ENCODE measurements at places on chromosomes 6 and 20. TPM values are rescaled to one million over a fixed set of nuclear protein-coding genes. Genes with fewer than 3 reads are reported as not detected.

DNA sequence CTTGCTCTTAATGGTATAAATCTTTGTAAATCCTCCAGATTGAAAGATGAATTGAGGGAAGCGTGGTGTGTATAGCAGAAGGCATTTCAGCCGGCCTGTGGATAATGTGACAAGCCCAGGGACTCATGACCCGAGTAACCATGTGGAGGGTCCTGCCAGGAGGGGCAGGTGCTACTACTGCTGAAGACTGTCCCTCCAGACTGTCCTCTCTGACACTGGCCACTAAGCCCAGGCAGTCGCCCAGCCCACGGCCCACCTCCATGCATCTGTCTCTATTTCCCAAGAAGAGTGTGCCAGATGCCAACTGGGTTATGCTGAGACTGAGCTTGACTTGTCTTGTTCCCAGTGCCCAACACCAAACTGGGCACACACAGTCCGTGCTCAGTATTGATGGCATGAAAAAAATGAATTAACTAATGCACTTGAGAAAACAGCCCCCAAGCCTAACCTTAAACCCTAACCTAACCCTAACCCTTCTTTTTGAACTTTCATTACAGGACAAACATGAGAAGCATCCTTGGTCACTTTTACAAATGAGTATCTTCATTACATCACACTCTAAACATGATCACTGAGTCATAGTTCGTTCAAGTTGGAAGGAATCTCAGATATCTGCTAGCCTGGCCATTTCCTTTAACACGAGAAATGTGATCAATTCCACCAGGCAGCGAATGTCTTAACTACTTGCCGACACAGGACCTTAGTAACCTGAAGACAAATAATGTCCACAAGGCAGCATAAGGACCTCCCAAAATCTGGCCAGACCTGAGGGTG lies 182.2 kb upstream of the RREB1 start:
- H3K27me3 ChIP-seq: no peaks in the 10 kb centered on the region
- DNase-seq: no peak
- H3K4me3 ChIP-seq: no peak overlapping the region
- no peak overlapping the region for H3K27ac ChIP-seq
- H3K36me3 ChIP-seq: no peaks in the 10 kb centered on the region
- no peaks in the 10 kb centered on the region for H3K4me1 ChIP-seq

Gene SRMS
- not detected for total RNA-seq

GRCh38 chr6:128139519-128139918 lies 238.7 kb upstream of the THEMIS start:
- no peak overlapping the region for H3K27ac ChIP-seq
- no peak for DNase-seq
- no peak overlapping the region for H3K4me3 ChIP-seq
- H3K27me3 ChIP-seq: no peaks in the 10 kb centered on the region
- no peaks in the 10 kb centered on the region for H3K4me1 ChIP-seq

DNA sequence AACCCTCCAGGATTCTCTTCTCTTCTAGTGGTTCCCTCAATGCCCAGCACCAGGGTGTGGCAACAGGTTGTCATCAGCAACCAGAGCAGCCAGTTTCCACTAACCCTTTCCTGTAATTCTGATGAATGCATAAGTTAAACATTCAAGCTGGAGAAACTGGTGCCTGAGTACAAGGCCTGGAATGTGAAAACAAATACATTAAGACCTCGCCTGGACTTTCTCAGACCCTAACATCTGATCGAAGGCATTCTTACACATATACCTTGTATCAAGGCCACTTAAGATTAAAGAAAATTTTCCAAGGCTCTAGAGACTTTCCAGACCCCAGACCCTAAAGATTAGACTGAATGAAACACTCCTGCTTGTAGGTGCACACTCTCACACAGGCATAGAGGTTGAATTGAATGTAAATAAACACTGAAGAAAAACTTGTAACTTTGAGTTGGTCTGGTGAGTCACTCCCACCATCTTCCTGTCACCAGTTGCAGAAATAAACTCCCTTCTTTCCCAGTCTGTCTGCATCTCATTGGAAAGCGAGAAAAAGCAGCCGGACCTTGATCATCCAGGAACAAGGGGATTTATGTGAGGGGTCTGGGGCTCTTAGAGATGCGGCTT lies 9.0 kb downstream of the LRP11 start:
- DNase-seq: no peak
- H3K36me3 ChIP-seq: no peaks in the 10 kb centered on the region
- no peak overlapping the region for H3K4me3 ChIP-seq
- H3K27ac ChIP-seq: no peak overlapping the region
- no peaks in the 10 kb centered on the region for H3K27me3 ChIP-seq

Gene BMP5
- not detected for total RNA-seq

DNA sequence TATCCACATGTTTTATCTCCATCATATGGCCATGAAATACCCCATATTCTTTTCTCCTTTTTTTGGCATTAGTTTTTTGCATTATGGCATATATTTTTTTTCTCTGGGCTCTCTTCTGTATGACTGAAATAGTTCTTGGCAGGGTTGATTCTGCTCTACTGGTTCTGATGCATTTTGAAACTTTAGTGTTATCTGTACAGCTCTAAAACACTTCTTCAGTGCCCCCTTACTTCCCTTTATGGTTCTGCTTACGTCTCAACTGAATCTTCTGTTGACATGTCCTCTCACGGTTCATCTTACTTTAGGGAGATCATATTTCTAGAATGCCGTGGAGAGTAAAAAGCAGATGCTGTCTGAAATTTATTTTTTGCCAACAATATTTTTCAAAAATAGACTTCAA lies 23.2 kb upstream of the TXNDC5 start:
- no peak for DNase-seq
- no peaks in the 10 kb centered on the region for H3K36me3 ChIP-seq
- H3K27ac ChIP-seq: no peak overlapping the region
- H3K4me3 ChIP-seq: no peak overlapping the region
- no peaks in the 10 kb centered on the region for H3K4me1 ChIP-seq

Gene HLA-DQA2
- total RNA-seq: not detected

DNA sequence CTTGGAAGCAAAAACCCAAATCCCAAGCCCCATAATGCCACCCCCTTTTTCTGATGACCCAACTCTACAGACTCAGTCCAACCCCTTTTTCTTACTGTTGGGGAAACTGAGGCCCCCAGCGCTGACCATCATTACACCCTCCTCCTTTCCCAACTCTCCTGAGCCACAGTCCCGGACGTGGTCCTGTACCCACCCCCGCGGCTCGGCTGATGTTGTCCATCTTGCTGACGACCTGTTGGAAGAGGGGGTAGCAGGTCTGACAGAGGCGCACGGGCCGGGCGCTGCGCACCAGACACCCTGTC lies 533 bp downstream of the OSTM1 start:
- H3K4me1 ChIP-seq: peaks cover 30% of the 10 kb centered on the region
- no peak for DNase-seq
- no peaks in the 10 kb centered on the region for H3K36me3 ChIP-seq

Gene AVP
- total RNA-seq: not detected

DNA sequence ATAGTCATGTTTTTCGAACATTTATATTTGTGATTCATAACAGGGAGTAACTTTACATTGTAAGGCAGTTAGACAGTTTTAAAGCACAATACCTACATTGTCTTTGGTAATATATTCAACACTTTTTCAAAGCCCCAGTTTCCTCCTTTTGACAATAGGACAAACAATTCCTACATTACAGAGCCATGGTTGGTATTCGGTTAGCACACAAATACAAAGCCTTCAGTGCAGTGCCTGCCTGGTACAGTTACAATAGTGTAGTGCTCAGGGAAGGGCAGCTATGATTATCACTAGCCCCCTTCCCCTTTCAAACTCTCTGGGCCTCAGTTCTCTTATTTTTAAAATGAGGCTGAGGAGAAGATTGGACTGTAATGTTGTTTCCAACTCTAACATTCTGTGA lies 207.8 kb downstream of the TPBG start:
- no peaks in the 10 kb centered on the region for H3K27me3 ChIP-seq
- H3K27ac ChIP-seq: no peak overlapping the region
- H3K4me3 ChIP-seq: no peak overlapping the region
- no peak for DNase-seq

DNA sequence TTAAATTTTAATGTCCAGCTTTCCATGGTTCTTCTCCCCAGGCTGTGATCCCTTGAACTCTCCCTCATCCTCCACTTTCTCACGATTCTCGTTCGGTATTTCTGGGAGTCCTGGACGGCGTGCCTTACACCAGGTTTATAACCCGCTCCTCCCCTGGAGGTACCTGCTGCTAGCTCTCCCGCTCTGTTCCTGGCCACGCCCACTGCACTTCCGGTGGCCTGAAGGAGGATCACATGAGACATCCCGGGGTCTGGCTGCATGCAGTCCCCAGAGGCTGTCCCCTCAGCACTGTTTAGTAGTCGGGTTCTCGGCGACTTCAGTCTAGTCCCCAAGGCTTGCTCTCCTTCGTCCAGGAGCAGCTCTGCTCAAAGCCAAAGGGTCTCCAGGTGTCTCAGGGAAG lies 28.4 kb upstream of the GCLC start:
- H3K4me3 ChIP-seq: no peak overlapping the region
- no peaks in the 10 kb centered on the region for H3K27me3 ChIP-seq
- no peaks in the 10 kb centered on the region for H3K36me3 ChIP-seq
- DNase-seq: no peak
- no peaks in the 10 kb centered on the region for H3K4me1 ChIP-seq

- no peak overlapping the region for H3K4me3 ChIP-seq
- DNase-seq: no peak
- H3K4me1 ChIP-seq: no peaks in the 10 kb centered on the region
- H3K36me3 ChIP-seq: no peaks in the 10 kb centered on the region
- H3K27ac ChIP-seq: no peak overlapping the region
These were observed 213.9 kb upstream of the PRDM1 start for GRCh38 chr6:105872249-105872648.

GRCh38 chr20:47687095-47687987 lies 97.9 kb downstream of the SULF2 start:
- H3K27me3 ChIP-seq: no peaks in the 10 kb centered on the region

Gene OSTM1
- total RNA-seq: 54.4 TPM
